GOT3 (cell line): ENCODE measurements at places on chromosomes 1 and 21.

- no peak for DNase-seq
Measured at GRCh38 chr1:29145739-29146437, 22.2 kb upstream of the TMEM200B start.

DNA sequence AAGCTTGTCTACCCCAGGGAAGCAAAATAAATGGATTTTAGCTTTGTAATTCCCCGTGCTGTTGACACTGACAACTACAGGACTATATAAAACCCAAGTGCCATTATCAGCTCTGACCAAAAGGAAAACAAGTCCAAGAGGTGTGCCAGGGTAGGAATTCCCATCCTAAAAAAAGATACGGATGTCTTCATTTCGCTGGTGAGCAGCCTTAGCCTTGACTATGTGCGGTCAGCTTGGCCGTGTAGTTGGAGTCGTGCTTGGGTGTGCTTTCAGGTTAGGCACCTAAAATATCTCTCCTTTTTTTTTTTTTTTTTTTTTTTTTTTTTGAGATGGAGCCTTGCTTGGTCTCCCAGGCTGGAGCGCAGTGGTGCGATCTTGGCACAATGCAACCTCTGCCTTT lies 28.9 kb upstream of the ACTN2 start:
- DNase-seq, result no peak

GRCh38 chr1:54413295-54413694 lies 7.1 kb upstream of the SSBP3 start:
- DNase-seq, result no peak

GRCh38 chr1:230861970-230862595 lies 6.2 kb downstream of the C1orf198 start:
- no peak for DNase-seq

GRCh38 chr1:231165371-231165770 lies 3.5 kb downstream of the TRIM67 start:
- no peak for DNase-seq

DNA sequence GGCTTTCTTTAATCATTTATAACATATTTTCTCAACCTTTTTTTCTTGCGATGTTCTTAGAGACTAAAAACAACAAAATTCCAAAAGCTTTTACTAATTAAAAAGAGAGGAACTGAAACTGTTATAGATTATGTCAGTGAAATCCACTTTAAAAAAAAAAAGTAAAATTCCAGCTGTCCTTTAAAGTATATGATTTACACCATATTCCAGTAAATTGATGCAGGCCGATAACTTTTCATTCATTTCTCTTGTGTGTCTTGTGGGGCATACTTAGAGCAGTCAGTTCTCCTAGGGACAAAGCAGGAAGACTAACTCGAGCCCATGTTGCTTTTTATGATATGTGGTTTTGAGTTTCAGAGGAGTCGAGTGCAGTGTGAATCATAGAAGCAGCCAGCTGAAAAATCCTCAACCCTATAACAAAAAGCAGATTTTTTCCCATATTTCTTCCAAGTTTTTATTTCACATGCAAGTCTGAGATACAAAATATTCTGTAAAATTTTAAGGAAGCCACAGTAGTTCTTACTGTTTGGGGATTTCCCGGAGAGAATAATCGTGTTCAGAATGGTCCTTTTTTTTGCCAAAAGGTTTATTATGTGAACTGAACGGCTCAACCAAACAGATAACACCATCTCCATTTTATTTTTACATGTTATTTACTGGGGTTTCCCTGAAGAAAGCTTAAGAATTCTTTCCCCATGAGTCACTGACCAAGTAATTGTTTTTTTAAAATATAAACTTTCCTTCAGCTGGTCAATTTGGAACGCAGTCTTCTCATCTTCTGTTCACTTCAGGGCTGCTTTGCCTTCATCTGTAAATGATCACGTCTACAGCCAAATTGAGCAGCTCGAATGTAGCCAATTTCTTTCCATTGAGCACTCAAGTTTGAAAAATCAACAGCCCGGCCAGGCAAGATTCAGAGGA lies 77.0 kb upstream of the C1orf105 start:
- DNase-seq, result no peak

DNA sequence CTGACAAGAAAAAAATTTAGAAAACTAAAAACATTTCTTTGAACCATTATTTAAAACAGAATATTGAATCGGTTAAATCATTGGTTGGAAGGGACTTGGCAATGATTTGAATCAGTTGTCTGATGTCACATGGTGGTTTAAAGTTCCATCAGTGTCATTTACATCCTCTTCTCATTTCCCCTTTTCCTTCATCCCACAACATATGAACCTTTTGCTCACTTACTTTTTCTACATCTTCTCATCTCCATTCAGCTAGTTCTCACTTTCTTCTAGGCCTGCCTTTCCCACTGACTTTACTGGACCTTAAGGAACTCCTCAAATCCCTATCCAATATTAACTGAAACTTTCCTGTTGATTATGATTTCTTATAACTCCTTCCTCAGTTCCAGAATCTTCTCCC lies 58.5 kb downstream of the PHACTR4 start:
- no peak for DNase-seq

DNA sequence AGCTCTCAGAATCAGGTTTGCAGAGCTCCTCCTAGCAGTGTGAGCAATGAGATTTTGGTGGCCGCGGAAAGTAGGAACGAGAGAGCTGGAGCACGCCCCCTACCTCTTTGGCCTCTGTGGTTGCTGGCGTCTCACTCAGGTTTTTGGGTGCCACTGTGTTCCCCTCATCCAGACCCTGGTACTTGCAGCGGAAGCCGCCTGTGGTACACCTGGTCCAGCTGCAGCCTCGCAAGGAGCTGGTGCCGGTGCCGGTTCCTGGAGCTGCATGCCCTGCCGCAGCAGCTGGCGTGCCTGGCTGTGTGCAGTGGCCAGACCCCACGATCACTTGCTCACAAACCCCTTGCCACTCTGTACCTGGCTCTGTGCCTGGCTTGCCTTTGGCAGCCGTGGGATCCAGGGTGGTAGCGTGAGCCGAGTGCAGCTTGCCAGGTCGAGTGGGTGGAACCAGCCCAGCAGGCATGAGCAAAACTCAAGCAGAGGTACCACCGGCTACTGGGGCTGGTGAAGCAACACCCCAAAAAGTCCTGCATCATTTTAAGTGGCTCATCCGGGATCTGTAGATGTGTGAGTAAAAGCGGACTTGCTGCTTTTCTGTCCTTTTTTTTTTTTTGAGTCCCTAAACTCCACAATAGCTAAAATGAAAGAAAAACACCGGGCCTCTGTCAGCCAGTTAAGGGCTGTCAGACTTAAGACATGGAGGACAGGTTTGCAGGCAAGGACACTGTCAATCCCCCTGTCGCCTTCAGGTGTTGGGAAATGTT lies 844.9 kb downstream of the KCNT2 start:
- DNase-seq, result no peak

GRCh38 chr1:46133781-46134350 lies 1.4 kb upstream of the PIK3R3 start:
- DNase-seq, result no peak

DNA sequence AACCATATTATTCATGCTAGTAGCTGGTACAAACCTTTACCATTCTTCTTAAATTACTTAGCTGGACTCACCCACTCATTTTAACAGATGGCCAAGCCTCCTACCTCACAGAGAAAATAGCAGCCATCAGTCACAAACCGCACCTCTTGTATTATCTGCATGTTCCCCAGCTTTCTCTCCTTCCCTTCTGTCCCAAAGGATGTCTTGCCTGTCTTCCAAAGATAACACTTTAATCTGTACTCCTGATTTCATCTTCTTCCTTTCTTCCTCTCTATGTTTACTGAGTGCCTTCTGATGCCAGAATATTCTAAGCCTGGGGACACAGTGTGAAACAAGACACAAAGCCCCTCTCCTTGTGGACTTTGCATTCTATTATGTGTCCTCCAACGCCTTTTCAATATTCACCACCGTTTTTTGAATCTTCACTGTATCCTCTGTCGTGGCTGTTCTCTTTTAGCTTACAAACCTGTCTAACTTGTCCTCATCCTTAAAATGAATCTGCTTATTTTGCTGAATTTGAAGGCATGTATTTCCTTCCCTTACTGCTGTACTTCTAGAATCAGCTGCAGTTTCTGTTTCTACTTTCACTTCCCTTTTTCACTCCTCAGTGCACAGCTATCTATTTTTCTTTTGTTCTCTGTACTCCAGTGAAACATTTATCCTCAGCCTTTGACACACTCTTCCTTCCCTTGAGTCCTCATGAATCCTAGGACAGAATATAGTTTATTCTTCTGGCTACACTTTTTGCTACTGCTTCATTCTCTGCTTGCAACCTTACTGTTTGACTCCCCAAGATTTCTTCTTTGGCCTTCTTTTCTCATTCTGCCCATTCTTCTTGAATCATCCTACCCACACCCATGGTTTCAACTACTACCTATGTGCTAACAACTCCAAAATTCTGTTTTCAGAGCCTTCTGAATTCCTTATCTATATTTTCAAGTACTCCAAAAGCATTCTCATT lies 216.9 kb upstream of the SAMSN1 start:
- DNase-seq, result no peak

DNA sequence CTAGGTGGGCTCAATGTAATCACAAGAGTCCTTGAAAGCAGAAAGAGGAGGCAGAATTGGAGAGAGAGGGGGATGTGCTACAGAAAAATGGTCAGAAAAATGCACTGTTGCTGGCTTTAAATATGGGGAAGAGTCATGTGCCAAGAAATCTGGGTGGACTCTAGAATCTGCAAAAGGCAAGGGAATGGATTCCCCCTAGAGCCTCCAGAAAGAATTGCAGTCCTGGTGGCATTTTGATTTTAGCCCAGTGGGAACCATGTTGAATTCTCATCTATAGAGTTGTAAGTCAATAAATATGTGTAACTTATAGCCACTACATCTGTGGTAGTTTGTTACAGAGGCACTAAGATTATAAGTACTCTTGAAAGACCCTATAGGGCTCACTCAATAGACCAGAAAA lies 210.3 kb downstream of the ASTN1 start:
- DNase-seq, result no peak

GRCh38 chr1:150009604-150010392 lies 728 bp downstream of the OTUD7B start:
- DNase-seq, result peak; percentile 3

- DNase-seq, result no peak
Measured at GRCh38 chr1:205285381-205286101, 36.0 kb downstream of the NUAK2 start.

DNA sequence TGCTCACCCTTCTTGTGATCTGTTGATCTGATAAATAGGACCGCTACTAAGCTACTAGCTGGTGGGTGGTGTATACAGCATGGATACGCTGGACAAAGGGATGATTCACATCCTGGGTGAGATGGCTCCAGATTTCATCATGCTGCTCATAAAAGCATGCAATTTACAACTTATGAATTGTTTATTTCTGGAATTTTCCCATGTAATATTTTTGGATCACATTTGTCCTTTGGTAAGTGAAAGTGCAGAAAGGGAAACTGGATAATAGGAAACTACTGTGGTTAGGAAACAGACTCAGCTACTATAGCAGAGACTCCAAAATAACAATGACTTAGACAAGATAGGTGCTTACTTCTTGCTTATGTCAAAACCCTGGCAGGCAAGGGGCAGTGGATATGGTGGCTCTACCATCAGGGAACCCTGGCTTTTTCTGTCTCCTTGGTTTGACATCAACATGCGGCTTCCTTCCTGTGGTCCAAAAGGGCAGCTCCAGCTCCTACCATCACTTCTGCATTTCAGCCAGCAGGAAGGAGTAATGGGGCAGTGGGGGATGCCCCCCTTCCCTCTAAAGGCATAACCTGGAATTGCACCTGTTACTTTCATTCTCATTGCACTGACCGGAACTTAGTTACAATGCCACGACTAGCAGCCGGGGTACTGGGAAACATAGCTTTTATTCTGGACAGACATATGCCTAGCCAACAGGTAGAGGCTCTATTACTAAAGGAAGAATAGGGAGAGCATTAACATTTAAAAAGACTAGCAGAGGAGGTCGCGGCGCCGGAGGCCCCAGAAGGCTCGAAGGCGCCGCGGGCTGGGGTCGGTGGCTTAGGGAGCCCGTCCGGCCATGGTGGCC lies 13.8 kb upstream of the AK2 start:
- DNase-seq, result no peak

- no peak for DNase-seq
Measured at GRCh38 chr1:9784508-9785133, 39.1 kb downstream of the CLSTN1 start.

DNA sequence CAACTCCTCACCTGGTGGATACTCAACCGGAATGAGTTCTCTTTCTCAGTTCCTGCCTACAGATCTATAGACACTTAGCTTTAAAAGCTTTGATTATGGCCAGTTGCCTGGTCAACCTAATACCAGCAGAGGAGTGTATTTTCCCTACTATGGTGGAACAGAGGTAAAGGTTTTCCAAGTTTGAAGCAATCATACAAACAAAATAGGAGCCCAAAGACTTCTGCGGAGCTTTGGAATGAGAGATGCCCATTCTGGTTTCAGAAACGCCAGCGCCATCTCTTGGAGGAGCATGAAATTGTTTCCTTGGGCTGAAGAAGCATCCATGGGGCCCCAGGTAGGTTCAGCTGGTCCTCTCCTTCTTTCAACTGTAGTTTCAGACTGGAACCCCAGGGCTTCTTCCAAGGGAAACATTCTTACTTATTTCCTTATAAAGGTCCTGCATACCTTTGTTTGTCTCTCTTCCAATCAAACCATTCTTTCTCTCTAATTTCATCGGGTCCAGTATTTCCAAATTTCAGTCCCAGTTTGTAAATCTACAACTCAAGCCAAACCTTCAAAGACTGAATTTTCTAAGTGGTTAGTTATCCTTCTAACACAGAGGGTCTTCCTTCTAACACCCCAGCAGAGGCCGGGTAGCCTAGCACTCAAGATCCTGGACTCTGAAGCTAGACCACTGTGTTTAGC lies 95.9 kb downstream of the KCNJ15 start:
- peak; percentile 23 for DNase-seq

- no peak for DNase-seq
Measured at GRCh38 chr1:31957701-31958674, 19.8 kb upstream of the PTP4A2 start.

DNA sequence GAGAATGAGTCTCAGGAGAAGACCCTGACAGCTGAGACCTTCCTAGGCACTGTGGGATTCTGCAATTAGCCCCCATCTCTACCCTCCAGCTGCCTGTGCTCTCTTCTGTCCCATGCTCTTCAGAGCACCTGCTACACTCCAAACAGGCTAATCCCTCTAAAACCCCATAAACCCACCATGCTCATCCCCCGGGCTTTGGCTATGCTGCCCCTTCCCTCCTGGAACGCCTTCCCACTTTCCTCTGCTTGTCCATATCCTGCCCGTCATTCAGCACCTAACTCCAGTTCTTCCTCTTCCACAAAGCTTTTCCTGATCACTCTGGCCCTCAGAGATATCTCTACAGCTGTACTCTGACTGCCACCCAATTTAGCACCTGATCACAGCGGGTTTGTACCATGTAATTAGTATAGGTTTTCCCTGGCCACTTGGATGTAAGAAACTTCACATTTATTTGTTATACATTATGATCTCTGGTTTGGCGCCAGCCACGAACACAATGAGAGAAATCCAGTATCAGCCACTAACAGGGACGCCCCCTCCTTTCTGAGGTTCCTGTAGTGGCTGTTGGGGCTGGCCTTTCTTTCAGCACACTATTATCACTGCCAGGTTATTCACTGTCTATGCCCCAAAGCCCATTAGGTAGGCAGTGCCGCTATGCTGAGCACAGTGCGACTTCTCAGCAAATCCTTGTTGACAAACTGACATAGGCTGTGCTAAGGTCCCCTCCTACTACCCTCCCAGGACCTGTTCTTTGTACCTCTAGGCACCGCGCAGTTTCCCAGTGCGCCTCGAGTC lies 45.1 kb downstream of the CDC7 start:
- DNase-seq, result no peak
